RWPE2 (cell line): ENCODE measurements at places on chromosomes 12 and 14.

DNA sequence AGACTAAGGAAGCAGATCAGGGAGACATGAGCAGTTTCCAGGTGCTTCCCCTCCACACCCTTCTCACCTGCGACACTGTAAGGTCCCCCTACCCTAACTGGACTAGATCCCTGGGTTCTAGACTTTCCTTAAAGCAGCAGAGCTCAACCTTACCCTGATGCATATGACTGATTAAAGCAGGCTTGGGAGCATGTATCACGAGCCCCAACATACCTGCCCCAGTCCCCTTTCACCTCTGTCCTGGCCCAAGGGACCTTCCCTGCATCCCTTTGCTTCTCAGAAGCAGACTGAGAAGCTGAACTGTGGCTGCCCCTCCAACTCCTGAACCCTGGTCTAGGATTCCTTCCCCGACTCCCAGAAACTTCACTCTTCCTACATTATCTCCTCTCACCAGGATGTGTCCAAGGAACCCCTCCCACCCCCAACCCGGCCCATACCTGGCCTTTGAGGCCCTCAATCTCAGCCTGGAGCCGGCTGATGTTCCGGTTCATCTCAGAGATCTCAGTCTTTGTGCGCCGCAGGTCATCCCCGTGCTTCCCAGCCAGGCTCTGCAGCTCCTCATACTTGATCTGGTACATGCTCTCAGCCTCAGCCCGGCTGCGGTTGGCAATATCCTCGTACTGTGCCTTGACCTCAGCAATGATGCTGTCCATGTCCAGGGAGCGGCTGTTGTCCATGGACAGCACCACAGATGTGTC is 5.4 kb downstream of the KRT8 start:
- DNase-seq: no peak

DNA sequence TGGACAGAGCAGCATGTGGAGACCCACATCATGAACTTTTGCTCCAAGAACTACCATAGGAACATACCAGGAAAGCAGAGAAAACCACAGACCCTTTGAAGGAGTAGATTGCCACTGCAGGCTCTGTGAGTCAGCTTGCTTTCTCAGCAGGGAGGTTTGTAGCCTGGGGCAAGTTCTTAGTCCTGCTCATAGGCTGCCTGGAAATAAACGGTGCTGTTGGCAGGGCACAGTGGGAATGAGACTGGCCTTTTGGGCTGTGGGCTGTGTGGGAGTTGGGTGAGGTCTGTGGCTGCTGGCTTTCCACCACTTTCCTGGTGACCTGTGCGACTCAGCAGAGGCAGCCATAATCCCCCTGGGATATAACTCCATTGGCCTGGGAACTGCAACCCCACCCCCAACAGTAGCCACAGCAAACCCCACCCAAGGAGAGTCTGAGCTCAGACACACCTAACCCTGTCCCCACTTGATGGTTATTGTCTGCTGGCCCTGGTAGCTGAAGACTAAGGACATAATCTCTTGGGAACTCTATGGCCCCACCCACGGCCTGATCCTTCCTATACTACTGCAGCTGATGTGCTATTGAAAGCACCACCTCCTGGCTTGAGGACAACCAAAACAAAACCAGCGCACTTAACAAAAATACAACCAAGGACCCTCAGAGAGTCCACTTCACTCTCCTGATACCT is 192.1 kb upstream of the GARIN6 start:
- DNase-seq: peak; percentile 70

- DNase-seq: no peak
Measured at GRCh38 chr12:74889563-74890236, 319.9 kb downstream of the KCNC2 start.

- DNase-seq: no peak
Measured at GRCh38 chr12:69642531-69642930, 31.8 kb upstream of the LRRC10 start.

- no peak for DNase-seq
Measured at GRCh38 chr14:41570415-41571155, 36.1 kb upstream of the LRFN5 start.

DNA sequence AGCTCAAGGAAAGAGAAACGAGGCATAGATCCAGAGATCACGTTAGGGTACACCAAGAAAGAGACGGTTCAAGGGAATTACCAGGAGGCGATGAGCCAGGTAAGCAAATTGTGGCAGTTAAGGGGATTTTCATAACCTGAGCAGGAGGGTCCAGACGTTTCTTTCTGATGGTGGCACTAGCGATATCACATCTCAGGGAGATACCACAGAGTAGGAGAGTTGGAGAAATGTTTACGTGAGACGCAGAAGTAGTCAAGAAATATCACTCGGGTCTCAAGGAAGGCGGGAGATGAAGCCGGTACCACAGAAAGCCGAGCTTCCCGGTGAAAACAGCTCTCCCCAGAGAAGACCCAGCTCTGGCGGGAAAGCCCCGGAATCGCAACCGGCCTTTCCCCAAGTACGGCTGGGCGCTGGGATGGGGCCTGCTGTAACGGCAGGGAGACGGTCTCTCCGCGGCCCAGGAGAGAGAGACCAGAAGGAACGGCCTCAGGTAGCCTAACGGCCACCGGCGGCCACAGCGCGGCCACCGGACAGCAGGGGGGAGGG is 485 bp downstream of the SENP1 start:
- DNase-seq: peak; percentile 61

DNA sequence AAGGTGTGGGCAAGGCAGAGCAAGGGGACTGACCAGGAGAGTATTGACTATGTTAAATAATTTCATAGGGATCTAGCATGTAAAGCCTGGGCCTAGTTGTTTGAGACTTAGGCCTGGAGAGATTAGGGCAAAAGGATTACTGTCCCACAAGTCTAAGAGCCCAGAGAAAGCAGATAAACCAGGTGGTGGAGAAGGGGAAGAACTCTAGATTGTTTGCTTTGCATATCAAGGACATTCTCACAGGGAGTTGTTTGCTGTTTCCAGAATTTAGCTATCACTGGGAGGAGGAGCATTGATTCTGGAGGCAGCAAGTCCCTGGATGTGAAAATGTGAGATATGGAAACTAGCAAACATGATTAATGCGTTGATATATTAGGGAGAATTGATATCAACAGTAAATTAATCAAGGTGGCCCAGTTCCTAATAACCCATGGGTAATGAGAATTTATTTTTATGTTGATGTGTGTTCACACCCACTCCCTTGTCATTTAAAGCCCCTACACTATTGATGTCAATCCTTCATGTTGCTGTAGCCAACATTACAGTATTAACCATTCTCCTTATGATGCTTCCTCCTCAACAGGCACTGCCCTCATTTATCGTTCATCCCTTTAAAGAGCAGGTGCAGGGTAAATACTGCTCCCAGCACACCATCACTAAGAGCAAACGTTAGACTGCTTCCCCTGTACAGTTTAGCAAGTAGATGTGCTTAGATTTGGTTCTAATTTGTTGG is 1666.7 kb upstream of the FLRT2 start:
- no peak for DNase-seq

DNA sequence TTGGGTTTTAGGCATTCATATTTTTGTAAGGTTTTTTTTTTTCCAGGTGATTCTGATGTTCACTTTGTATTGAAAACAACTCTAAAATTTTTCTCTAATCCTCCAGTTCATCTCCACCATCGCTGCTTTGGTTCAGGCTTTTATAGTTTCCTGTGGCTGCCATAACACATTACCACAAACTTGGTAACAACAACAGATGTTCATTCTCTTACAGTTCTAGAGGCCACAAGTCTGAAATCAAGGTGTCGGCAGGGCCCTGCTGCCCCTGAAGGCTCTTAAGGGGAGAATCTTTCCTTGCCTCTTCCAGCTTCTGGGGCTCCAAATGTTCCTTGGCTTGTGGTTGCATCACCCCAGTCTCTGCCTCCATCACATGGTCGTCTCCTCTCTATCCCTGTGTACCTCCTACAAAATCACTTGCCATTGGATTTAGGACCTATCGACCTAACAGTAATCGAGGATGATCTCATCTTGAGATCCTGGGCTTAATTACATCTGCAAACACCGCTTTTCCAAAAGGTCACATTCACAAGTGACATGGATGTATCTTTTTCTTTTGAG is 55.2 kb downstream of the PELI2 start:
- DNase-seq: no peak

GRCh38 chr12:29521951-29522350 is 24.5 kb upstream of the OVCH1 start:
- no peak for DNase-seq

DNA sequence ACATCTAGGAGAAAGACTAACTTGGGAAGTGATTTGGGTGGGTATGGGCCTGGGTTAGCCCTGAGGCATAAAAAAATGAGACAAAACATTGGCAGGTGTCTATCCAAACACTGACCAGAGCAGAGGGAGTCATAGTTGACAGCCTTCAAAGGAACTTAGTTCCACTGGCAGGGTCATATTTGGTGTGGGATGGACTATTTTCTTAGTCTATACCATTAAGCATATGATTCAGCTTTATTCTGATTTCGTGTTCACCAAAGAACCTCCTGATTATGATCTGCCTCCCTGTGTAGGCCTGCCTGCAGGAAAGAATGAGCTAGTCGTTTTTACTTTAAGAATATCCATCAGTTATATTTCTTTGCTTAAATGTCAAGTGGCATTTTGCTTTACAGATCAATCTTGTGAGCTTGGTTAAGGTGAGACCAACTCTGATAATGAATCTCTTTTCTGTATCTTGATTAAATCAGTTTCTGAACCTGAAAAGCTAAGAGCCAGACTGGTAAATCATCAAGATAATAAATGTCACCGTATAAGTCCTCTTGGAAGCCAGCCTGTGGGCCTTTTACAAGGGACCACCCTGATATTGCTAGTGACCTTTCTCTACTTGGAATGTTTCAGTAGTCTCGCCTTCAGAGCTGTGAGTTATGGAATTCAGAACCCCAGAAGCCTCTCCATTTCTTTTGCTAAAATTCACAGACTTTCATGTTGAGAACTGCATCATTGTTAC is 182.9 kb downstream of the MON2 start:
- DNase-seq: no peak

DNA sequence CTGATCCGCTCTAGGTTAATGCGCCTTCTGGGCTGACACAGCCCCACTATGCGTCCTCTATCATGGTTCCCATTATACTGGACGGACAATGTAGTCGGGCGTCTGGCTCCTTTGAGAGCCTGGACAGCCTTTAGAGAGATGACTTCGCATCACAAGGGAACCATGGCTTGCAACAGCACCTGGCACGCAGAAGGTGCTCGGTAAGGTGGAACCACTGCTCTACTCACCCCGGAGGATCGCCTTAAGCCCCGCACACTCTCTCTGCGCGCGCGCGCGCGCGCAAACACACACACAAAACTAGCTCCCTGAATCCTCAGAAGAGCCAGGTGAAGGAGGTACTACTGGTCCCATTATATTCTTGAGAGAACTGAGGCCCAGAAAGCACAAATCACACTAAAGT is 7.1 kb downstream of the MAP3K12 start:
- no peak for DNase-seq

GRCh38 chr14:68791902-68792677 is 777 bp downstream of the ZFP36L1 start:
- DNase-seq: peak; percentile 54

GRCh38 chr12:39451977-39452376 is 9.1 kb upstream of the KIF21A start:
- no peak for DNase-seq

GRCh38 chr12:101050631-101051030 is 159.4 kb downstream of the SLC5A8 start:
- no peak for DNase-seq

GRCh38 chr12:118061873-118062843 is 1.2 kb upstream of the WSB2 start:
- DNase-seq: no peak

- DNase-seq: peak; percentile 24
Measured at GRCh38 chr14:99146616-99147365, 125.2 kb downstream of the BCL11B start.

GRCh38 chr12:96416033-96416799 is 16.0 kb upstream of the CDK17 start:
- peak; percentile 73 for DNase-seq

GRCh38 chr12:57069523-57069922 is 9.1 kb downstream of the NEMP1 start:
- DNase-seq: no peak

- no peak for DNase-seq
Measured at GRCh38 chr12:124490584-124491305, 76.7 kb downstream of the NCOR2 start.

GRCh38 chr14:66087231-66087630 is 398.9 kb upstream of the CCDC196 start:
- no peak for DNase-seq

DNA sequence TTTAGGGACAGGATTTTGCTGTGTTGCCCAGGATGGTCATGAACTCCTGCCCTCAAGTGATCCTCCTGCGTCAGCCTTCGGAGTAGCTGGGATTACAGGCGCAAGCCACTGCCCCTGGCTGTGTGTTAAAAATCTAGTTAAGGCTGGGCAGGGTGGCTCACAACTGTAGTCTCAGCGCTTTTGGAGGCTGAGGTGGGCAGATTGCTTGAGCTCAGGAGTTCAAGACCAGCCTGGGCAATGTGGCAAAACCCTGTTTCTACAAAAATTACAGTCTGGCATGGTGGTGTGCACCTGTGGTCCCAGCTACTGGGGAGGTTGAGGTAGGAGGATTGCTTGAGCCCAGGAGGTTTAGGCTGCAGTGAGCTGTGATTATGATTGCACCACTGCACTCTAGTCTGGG is 9.2 kb downstream of the DDIT3 start:
- no peak for DNase-seq

DNA sequence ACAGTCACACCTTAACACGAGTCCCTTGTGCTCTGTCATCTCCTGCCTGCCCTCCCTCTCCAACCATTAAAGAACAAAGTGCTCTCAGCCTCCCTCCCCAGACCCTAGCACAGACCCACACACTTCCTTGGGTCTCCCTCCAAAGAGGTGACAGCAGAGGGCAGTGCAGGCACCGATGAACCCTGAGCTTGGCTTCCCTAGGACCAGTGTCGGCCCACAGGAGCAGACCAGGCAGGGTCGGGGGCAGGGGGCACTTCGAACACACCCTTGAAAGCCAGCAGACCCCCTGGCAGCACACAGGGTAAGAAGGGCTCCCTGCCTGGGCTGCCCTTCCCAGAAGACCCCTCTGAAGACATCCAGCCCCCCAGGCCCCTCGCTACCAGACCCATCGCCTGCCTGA is 7.0 kb downstream of the CDK2AP1 start:
- peak; percentile 61 for DNase-seq

DNA sequence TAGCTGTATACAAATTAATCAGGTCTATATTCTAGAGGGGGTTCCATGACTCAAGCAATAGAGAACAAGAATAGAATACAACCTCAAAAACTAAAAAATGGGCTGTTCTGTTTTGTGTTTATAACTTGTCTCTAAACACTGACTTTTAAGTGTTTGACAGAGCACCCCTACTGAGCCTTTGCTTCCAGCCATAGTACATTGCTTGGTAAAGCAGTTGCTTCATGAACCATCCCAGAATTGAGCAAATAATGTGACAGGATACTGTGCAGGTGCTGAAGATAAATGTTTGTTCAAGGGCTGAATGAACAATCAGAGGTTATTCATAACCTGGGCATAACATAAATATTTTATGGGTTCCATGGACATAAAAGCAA is 11.5 kb downstream of the SPTSSA start:
- DNase-seq: no peak

DNA sequence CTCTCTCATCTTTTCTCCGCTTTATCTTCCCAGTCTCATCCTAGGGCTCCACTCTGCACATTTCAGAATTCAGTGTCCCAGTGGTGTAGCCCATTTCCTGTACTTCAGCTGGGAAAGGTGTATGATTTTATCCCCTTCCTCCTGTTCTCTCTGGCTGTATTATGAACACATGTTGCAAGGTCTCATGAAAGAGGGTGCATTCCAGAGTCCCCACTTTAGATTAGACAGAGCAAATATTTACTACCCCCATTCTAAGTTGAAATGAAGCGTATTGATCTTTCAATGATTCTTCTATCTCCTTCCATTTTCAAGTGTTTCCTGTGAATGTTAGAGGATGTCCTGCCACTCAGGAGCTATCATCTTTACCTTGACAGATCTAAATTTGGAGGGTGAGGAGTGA is 123.2 kb downstream of the WIF1 start:
- no peak for DNase-seq

- no peak for DNase-seq
Measured at GRCh38 chr12:78057075-78057474, 226.4 kb downstream of the NAV3 start.
